Activated T-cell treated with anti-CD3 and anti-CD28 coated beads for 1 hour (primary cell): ENCODE measurements at places on chromosomes 11 and 22.
A peak's percentile ranks its signal among the peaks of the same experiment; 100 is the strongest.

DNA sequence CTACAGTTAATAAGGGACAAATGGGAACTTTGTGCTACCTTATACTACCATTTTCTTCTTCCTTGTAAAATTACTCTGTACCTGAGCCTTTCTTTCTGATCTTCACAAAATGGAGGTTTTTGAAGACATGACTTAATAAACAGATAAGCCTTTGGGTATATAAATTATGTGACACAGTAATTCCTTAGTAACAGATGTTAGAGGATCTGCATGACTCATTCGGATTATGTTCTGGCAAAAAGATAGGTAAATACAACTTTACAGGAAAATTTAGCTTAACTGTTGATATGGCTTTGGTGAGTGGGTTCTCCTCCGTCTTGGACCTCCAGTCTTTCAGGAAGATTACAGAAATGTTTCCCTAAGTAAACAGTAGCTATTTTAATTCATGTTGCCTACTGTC, 61.8 kb downstream of the BID start:
- no peak for DNase-seq

DNA sequence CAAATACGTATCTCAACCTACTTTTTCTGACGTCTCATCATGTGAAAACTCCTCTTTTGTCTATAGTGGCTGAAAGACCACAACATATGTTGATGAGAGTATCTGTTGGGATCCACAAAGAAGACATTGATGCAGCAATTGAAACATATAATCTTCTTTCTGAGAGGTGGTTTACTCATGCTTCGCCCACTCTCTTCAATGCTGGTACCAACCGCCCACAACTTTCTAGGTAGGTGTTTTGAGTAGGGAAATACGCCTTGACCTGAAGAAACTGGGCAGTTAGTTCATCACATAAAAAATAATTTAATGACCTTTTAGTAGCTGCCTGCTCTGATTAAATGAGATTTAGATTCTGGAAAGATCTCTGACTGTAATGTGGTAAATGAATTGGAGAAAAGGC, 17.2 kb downstream of the RRM1 start:
- DNase-seq: no peak

- DNase-seq: no peak
Measured at GRCh38 chr11:16225623-16226022, 130.7 kb downstream of the SOX6 start.

DNA sequence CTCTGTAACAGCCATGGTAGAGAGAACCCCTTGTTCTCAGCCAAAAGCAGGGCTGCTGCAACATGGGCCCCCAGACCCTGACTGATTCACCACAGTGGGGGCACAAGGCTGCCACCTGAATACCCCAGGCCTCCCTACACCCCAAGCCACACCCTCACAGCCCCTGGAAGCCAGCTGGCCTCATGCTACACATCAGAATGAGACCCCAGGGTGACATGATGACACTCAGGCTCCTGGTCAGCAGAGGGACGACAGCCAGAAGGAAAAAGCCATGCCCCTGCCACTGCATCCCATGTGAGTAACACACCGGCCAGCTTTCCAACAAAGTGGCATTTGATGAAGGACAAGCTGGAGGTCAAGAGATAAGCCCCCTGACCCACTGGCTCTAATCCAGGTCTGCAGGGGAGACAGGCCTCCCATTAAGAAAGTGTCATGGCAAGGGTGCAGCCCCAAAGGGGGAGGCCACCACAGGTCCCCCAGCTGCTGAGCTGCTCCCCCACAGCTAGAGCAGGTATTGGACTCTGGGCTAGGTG, 2.6 kb downstream of the CDPF1 start:
- no peak for DNase-seq

- DNase-seq: no peak
Measured at GRCh38 chr22:38350444-38351359, 33.5 kb upstream of the CSNK1E start.

GRCh38 chr11:125344846-125345420, 151.1 kb downstream of the FEZ1 start:
- DNase-seq: no peak

- peak; percentile 30 for DNase-seq
Measured at GRCh38 chr11:14644226-14645014, 816 bp downstream of the PDE3B start.

DNA sequence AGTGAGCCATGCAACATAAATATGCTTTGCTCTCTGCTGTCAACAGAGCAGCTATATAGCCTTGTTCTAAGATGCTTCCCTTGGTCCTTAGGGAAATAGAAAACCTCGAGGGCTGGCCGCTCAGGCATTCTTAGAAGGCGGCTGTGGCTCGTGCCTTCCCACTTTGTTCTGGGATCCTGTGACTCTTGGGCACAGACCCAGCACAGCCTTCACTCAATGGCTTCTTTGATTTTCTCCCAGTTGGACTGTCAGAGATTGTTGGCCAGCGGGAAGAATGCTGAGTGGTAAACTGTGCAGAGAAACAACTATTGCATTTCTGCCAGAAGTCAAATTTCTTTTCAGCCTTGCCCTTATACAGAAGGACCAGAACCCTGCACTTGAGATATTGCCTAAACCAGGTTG, 9.5 kb upstream of the MICAL2 start:
- DNase-seq: no peak

DNA sequence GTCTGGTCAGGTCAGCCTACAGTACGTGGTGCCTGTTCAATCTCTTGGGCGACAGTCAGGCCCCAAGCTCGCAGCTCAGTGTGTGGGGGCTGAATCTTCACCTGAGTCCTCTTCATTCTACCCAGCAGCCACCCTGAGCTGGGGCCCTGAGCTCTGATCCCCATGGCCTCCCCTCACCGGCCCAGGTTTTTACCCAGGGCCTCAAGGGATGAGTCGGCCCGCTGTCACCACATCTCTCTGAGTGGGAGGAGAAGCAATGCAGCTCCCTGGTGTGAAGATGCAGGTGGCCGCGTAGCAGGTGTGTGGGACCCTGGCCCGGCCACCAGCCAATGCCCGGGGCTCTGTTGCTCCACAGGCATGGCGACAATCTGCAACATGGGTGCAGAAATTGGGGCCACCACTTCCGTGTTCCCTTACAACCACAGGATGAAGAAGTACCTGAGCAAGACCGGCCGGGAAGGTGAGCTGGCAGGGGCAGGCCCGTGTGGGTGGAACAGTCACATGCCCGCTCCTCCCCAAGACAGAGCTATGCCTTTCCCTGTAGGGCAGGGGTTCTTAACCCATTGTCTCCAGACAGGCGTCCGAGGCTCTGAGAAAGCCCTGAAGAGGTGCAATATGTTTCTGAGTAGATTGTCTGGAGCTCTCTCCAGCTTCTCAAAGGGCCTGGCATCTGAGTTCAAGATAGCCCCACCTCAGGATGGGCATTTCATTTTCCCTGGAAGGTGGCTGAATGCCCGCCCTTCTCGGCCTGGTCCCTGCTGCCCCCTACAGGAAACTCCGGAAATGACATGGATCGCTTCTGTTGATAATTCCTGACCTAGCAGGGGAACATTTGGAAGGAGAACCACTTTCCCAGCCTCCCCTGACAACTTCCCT, 26.9 kb downstream of the POLR3H start:
- peak; percentile 12 for DNase-seq

DNA sequence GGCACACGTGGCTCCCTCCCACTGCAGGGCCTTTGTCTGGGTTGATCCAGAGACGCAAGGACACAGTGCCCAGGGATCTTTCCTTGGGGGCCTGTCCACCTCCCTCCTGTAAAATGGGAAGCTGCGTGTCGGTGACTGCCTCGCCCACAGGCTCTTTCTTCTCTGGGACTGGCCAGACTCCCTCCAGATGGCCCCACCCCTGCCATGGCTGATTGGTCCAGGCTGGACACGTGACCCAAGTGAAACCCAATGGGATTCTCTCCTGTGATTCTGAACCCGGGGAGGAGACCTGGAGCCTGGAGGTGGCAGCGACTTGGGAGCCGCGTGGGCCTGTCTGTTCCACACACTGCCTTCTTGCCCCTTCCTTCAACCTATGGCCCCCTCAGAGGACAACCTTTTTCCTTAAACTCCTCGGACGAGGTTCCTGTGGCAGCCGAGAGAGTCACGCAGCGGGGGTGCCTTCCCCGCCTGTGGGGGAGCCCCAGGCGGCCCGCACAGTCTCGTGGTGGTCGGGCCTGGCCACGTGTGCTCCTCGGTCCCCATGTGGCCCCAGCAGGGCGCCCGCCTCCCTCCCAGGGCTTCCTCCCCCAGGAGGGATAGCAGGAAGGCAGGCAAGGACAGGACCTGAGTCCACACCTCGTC, 12.4 kb upstream of the MPPED1 start:
- no peak for DNase-seq

DNA sequence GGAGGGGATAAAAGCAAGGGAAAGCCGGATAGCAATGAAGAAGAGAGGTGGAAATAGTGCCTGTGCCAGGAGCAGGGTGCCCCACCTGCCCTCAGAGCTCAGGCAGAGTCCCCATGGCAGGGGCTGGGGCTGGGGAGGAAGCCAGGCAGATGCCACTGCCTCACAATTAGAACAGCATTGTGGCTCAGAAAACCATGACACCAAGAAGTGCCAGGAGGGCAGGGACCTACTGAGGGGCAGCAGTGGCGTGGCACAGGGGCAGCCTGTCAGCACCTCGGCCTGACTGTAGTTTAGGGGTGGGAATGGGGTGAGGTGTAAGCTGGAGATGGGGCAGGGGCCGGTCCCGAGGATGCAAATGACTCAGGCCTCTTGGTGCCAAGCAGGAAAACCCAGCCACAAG, 532.1 kb upstream of the B3GAT1 start:
- no peak for DNase-seq

DNA sequence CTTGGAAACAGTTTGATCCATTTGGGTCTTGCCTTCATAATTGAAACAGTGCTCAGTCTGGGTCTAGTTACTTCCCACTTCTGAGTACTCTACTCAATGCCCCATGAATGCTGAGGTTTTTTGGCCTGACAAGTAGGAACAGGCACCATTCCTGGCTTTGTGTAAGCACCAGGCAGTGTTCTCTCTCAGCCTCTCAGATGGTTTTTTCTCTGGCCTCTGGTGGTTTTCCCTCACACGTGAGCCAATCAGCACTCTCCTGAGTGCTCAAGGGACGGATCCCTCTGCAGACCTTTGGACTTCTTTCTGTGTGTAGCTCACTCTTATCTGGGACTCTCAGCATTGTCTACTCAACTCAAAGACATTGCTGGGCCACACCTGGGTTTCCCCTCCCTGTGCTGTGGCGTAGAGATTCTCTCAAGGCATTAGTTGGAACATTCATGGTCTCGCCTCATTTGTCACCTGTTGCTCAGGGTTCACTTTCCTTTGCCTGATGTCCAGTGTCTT, 21.3 kb downstream of the SIK2 start:
- DNase-seq: no peak

- DNase-seq: no peak
Measured at GRCh38 chr11:120564573-120565311, 53.2 kb downstream of the GRIK4 start.

- DNase-seq: no peak
Measured at GRCh38 chr11:12502046-12502445, 124.7 kb downstream of the PARVA start.

DNA sequence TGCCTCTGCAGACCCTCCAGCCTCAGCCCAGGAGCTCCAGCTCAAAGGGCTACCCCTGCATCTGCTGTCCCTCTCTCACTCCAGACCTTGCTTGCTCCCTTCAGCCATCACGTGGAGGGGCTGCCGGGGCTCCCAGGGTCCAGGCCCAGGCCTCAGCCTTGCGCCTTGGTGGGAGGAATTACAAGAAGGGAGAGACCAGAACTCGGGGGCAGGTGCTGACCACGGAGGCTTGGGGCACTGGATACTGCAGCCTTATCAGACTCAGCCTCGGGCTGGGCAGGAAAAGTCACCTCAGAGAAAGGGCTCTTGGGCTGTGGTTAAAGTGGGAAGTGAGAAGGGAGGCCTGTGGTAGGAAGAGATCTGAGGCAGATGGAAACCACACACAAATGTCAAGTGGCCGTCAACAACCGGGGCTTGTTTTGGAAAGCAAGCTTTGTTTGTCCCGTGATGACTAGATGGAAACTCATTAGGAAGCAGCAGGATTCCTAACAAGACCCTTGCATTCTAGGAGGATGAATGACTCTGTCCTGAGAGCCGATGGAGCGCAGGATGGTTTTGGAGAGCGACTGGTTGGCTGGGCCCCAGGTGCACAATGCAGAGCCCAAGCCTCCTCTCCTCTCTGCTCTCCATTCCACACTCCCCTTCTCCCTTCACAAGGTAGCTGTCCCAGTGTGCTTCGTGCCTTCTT, 1321.7 kb downstream of the TBC1D22A start:
- DNase-seq: no peak

DNA sequence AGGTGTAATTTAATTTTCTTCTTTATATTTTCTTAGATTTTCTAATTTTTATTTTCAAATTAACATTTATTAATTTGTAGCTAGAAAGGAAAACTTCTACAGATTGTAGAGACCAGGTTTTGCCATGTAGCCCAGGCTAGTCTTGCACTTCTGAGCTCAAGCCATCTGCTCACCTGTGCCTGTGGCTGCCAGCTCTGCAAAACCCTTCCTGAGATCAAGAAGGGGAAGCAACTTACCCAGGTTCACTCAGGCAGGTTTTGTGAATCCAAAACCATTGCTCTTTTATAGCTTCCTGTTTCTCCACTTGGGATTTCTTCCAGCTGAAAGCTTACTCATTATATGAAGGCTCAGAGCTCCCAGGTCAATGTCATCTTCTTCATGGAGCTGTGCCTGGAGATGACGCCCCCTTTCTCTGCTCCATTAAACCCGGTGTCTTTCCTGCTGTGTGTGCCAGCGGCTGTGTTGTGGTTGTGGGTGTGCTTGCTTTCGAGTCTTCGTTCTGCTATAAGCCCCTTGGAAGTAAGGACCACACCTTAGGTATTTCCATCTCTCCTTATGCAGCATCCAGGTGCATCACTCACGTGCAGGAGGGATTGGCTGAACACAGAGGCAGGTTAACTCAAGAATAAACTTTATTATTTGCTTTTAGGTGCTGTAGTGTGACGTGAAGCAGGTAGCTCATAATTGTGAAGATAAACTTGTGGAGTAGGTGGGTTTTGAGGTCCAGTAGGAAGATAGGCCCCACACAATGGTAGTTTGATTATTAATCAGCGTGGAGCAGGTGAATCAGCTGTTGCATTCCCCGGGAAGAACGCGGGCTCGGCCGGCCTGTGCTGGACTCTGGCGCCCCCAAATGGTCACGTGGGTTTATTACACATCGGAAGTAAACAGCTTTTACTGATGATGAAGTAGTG, 42.2 kb upstream of the INCENP start:
- DNase-seq: peak; percentile 80

- no peak for DNase-seq
Measured at GRCh38 chr11:37942081-37942480, 1344.0 kb upstream of the RAG2 start.

- no peak for DNase-seq
Measured at GRCh38 chr11:104028476-104029263, 7.8 kb upstream of the DDI1 start.

DNA sequence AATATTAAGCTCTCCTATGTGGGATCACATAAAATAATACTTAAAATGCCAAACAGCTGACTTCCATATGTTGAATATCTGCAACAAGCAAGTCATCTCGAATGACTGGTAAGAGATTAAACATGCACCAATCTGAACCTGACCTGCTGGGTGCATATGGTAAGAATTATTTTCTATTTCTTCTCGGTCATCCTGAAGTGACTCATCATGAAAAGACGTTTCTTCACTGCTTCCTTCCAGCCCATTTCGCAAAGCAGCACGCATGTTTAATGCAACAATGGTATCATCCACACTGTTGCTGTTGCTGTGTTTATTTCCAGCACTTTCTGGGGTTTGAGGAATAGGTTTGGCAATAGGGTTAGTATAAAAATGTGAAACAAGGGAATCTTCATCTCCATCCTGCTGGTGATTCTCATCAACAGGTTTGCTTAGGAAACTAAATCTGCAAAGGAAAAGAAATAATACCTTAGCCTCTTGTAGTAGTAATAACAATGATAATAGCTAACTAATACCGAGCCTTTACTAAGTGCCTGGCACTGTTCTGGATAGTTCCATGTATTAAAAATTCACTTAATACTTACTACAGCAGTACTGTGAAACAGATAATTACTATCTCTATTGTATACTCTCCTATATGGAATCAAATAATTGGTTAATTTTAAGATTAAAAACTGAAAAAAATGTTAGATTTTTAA, 52.0 kb upstream of the CHRNA10 start:
- no peak for DNase-seq
